ENCODE measurements at places on chromosomes 3 and 15. TPM values are rescaled to one million over a fixed set of nuclear protein-coding genes. Genes with fewer than 3 reads are reported as not detected.

DNA sequence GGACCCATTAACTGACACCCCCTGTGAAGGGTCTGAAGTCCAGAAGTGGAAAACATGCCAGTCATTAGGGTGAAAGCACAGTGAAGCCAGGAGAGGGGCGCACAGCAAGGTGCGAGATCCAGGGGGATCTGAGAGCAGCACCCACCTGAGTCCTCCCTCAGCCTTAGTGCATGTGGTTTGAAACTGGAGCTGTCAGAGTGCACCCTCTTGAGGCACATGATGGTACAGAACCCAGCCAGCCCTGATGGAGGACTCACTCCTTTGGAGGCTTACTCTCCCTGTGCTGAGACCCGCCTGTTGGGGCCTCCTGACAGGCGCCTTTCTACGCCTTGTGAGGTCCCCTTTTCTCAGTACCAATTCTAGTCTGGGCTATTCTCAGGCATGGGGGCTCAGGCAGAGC, 77.8 kb downstream of the IL20RB start:
- no peak overlapping the region for H3K27ac ChIP-seq
- H3K4me1 ChIP-seq = peaks cover 4% of the 10 kb centered on the region
- DNase-seq = no peak
- H3K36me3 ChIP-seq = no peaks in the 10 kb centered on the region
- H3K27me3 ChIP-seq = peaks cover 25% of the 10 kb centered on the region

DNA sequence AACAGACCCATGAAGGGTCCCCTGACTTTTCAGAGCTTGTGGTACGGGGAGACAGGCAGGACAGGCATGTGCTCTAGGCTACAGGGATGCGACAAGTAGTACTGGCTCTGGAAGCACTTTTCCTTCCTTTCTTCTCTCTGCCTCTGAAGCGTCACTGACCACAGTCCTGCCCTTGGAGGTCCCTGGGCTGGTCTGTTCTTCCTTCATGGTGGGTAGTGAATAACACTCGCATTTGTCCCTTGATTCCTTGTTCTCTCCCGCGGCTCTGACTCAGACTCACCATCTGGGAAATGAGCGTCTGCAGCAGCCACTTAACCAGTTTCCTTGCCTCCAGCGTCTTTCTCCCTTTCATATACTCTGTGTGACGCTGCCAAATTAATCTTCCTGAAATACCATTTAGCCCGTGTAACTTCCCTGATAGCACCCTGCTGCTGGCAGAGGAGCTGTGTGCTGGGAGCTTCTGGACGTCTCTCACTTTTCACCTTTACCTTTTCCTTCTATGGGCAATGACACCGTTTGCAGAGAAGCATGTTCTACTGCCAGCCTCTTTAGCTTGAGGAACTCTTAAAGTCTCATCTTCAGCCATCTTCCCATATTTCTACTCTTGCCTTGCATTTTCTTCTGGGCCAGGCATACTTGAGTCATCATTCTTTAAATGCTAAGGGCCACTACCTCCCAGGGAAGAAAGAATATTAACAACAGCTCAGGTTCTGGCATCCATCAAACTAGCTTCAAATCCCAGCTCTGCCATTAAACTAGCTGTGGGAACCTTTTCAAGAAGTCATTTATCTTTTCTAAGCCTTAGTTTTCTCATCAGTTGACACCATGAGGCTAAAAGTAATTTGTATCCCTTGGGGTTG, 33.6 kb downstream of the TMEM45A start:
- no peaks in the 10 kb centered on the region for H3K4me1 ChIP-seq
- H3K27ac ChIP-seq = peak overlapping the region; percentile 24
- H3K36me3 ChIP-seq = no peaks in the 10 kb centered on the region
- no peak overlapping the region for H3K4me3 ChIP-seq

GRCh38 chr15:31437686-31438085, 111.1 kb downstream of the KLF13 start:
- no peak for DNase-seq
- no peaks in the 10 kb centered on the region for H3K27me3 ChIP-seq
- no peaks in the 10 kb centered on the region for H3K36me3 ChIP-seq

DNA sequence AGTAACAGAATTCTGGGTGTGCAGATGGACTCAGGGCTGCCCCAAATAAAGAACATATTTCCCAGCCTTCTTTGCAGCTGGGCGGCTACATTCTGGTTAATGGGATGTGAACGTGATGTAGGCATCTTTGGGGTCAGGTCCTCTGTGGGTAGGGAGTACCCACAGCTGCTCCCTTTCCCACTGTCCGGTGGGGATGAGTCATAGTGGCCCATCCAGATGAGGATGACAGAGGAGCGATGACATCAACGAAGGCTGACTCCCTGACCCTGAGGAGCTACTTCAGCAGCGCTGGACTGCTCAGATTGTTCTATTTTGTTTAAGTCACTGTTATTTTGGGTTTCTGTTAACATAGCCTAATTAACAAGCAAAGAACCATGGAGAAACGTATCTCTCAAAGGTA, 38.0 kb downstream of the SRPRB start:
- no peak for DNase-seq
- no peaks in the 10 kb centered on the region for H3K36me3 ChIP-seq
- no peak overlapping the region for H3K4me3 ChIP-seq
- no peaks in the 10 kb centered on the region for H3K27me3 ChIP-seq

GRCh38 chr3:8741581-8742261, 8.1 kb downstream of the CAV3 start:
- no peak for DNase-seq
- H3K27ac ChIP-seq = no peak overlapping the region
- H3K27me3 ChIP-seq = peaks cover 8% of the 10 kb centered on the region
- no peak overlapping the region for H3K4me3 ChIP-seq
- no peaks in the 10 kb centered on the region for H3K4me1 ChIP-seq

Gene EOMES
- total RNA-seq = 0.26 TPM

Gene IL16
- 22.0 TPM for total RNA-seq
